ENCODE measurements at places on chromosomes 4 and X.

DNA sequence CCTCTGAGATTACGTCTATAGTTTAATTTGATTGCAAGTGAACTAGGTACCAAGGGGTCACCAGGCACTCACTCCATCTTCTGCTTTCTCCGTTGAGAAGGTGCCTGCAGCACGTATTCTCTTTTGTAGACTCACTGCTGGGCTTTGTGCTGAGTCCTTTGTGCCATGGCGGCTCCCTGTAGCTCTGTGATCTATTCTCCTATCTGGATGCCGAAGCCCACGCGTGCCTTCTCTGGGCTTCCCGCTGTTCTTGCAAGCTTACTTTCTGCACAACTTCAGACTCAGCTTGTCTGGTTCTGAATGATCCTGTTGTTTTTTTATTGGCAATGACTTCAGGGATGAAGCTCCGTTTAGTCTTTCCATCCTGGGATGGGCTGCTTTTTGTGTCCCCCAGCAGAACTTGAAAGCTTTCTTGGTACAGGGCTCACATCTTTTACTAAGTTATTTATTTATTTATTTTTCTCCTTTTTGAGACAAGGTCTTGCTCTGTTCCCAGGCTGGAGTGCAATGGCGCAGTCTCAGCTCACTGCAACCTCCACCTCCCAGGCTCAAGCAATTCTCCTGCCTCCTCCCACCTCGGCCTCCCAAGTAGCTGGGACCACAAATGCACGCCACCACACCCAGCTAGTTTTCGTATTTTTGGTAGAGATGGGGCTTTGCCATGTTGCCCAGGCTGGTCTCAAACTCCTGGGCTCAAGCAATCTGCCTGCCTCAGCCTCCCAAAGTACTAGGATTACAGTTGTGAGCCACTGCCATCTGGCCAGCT, 100.9 kb upstream of the NKX1-1 start:
- no peak for DNase-seq

DNA sequence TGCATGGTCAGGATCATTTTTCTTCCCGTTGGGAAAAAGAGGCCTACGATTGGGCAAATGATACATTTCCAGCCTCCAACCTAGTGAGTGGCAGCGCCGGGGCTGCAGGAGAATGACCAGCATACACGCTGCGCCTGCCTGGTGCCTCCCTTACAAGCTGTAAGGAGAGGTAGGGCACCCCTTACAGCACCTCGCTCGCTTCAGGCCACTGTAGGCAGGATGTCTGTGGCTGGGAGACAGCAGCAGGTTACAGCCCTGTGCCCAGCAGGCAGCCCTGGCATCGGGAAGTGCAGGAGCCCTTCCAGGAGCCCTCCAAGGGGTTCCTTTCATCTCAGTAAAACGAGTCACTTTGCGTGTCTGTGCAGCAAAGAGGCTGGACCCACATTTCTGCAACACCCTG, 88.4 kb downstream of the EVC start:
- DNase-seq = no peak

- DNase-seq = no peak
Measured at GRCh38 chr4:80980239-80980638, 50.3 kb upstream of the BMP3 start.

DNA sequence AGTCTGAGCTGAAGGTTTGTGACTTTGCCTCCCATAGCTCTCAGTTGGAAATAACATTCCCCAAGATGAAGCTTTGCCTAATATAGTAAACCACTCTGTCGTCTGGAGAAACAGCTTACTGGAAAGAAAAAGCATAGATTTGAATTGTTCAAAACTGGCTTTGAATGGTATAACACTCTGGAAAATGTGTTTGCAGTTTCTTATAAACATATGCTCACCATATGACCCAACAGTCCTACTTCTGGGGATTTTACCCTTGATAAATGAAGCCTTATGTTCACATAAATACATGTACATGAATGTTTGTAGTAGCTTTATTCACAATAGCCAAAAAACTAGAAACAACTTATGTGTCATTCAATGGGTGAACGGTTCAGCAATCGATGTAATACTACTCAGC, 10.2 kb downstream of the VEGFD start:
- DNase-seq = no peak
